ENCODE measurements at places on chromosomes 1 and 21.

- no peak for DNase-seq
Observed at GRCh38 chr1:111099289-111099688, 40.6 kb downstream of the DRAM2 start.

DNA sequence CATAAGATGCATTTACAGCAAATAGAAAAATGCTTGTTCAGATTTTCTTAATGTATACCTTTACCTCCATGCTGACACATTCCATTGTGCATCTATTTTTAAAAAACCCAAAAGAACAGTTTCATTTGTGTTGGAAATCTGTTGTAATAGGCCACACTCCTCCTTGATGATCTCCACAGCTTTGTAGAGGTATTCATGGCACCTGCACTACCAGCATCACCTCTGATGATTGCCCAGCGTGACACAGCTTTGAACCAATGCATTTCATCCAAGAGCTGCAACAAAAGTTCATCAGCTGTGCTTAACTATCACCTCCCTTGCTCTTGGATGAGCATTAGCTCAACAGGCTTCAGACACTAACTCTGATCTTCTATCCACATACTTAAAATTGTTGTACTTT is 8.2 kb downstream of the DYNLT5 start:
- no peak for DNase-seq

DNA sequence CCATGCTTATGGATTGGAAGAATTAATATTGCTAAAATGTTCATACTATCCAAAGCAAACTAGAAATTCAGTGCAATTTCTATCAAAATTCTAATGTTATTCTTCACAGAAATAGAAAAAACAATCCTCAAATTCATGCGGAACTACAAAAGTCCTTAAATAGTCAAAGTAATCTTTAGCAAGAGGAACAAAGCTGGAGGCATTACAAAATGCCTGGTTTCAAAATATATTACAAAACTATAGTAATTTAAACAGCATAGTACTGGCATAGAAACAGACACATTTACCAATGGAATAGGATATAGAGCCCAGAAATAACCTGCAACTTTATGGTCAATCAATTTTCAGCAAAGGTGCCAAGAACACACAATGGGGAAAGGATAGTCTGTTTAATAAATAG is 3.8 kb downstream of the CTSS start:
- DNase-seq: no peak

- DNase-seq: no peak
Observed at GRCh38 chr1:42003433-42003832, 84.7 kb upstream of the HIVEP3 start.

GRCh38 chr1:42777852-42778251 is 6.9 kb upstream of the TMEM269 start:
- no peak for DNase-seq

GRCh38 chr1:223810586-223810985 is 35.2 kb downstream of the TP53BP2 start:
- DNase-seq: no peak

DNA sequence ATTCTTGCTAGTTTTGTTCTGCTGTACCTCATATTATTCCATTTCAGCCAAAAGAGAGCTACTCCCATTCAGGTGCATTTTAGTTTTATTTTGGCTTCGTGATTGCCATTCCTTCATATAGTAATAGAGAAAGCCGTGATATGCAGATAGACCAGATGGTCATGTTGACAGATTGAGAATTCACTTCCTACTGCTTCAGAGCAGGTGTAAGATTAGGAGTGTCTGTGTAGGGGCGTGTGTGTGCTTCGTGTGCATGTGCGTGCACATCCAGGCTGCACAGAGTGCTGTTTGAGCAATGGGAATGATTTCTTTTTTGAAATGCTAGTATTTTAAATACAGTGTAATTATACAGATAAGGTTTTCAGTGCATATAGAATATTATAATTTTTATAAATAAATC is 10.3 kb downstream of the NFIA start:
- no peak for DNase-seq

DNA sequence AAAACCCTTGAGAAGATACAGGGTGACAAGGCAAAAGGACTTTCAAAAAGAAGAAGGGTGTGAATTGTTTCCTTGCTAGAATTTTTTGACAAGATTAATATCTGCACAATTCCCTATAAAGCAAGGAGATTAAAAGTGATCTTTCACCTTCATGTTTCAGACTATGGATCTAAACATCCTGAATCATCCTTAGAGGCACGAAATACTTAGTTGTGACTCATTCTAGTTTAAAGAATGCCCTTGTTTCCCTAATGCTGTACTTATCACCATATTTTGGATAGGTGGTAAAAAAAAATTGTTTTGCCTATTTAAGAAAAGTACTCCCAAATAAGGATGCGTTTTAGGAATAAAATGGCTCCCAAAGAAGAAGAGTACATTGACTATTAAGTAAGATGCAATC is 415.1 kb downstream of the LRRIQ3 start:
- DNase-seq: no peak

GRCh38 chr21:27372381-27372780 is 405.5 kb upstream of the ADAMTS5 start:
- no peak for DNase-seq

DNA sequence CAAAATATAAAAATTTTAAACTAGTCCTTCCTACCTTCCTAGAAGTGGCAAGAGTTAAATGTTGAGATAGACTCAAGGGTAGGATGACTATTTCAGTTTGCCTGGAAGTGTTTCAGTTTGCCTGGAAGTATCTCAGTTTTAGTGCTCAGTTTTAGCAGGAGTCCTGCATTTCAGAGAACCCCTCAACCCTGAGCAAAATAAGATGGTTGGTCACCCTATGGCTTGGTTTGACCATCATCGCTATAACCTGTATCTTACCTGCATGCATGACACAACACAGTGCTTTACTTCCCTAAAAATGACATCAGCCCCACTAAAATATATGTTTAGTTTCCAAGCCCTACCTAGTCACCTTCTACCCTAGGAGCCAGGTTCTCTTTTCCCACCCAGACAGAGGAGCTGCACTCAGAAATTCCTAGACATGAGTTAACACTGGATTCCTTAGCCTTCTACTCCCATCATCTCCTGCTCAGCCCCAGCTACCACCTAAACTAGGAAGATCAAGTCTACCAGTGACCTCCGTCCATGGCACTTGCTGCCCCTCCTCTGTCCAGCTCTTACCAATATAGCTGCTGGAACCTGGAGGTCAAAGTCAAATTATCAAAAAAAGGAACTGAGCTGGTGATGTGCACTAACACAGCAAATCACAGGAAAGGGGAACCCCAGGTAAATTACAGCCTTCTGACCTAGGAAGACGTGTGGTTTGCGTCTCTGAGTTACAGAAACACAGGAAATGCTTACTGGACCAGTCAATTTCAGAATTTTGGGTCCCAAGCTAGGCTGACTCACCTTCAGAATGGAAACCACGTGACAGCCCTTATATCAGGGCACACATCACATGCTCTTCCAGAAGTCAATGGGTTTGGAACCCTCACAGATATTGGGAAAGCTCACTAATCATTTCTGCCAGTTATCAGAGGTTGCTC is 2.2 kb upstream of the G0S2 start:
- DNase-seq: no peak

DNA sequence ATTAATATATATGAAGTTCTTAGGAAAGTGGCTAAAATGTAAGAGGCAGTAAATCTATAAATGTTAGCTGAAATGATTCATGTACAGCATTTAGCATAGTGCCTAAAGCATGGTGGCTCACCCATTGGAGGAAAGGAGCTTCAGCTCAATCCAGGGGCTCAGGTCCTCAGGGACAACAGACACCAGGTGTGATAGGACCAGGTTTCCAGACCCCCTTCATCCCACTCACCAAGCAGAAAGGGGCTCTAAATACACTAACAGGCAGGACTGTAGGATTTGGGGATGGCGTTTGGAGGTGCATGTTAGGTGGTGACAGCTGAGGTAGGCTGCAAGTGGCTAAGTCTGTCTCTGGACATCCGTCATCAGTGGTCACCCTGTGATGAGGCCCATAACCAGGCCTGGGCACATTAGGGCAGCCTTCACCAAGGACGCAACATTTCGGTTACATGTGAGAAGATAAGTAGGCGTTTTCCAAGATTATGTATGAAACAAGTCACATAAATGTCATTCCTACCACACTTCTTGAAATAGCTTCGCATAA is 233.1 kb downstream of the C1orf94 start:
- no peak for DNase-seq

DNA sequence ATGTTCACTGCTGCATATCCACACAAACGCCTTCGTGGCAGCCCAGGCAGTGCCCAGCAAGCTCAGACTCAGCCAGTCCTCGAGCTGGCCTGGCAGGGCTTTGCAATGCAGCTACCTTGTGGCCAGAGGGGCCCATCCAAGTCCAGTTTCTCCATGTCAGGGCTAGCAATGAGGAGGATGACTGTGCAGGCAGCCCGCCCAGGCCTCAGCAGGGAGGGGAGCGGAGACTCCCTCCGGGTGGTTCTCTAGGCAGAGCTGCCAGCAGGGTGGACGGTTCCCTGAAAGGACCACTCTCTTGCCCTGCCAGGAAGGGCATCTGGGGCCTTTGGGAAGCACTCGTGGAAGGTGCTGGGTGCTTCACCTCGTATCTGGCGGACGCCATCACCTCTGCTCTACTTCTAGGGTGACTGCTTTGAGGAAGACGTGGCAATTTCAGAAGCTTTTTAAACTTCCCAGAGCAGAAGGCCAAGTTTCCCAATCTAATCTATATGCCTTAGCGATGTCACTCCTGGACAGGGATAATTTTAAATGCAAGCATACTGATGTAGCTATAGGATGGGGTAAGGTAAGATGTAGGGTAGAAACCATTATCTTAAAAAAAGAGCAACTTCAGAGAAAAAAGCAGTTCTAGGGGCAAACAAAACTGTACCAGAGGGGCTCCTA is 56.2 kb downstream of the RUNX1 start:
- no peak for DNase-seq

GRCh38 chr1:38786040-38786436 is 73.5 kb downstream of the RRAGC start:
- no peak for DNase-seq

DNA sequence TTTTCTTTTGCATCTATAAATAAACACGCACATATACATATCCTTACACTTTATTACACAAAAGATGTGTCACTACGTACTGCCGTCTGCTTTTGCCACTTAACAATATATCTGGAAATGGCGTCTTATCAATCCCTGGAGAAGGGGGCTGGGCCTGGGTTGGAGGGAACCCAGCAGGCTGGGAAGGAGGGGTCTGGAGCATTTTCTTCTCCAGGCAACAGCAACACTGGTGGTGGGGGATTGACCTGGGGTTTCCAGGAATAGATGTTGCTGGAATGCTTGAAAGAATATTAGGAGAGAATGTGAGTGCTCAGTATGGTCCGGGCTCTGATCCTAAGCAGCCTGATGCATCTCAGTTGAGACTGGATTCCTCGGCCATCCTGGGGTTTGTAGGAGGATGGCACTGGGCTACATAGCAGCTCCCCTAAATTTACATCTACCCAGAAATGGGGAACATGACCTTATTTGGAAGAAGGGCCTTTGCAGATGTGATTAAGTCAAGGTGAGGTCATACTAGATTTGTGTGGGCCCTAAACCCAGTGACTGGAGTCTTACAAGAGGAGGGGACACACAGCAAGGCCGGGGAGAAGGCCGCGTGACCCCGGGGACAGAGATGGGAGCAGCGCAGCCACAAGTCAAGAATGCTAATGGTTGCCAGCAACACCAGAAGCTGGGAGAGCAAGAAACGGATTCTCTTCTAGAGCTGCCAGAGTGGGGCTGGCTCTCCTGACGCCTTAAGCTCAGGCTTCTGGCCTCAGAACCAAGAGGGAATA is 98.6 kb downstream of the SIK1 start:
- DNase-seq: no peak

GRCh38 chr21:42819861-42820615 is 59.3 kb downstream of the WDR4 start:
- DNase-seq: no peak

- no peak for DNase-seq
Observed at GRCh38 chr1:66495495-66495894, 38.5 kb upstream of the SGIP1 start.

GRCh38 chr1:115781851-115782250 is 13.3 kb upstream of the CASQ2 start:
- DNase-seq: no peak

GRCh38 chr1:237138551-237138950 is 96.6 kb downstream of the RYR2 start:
- no peak for DNase-seq

DNA sequence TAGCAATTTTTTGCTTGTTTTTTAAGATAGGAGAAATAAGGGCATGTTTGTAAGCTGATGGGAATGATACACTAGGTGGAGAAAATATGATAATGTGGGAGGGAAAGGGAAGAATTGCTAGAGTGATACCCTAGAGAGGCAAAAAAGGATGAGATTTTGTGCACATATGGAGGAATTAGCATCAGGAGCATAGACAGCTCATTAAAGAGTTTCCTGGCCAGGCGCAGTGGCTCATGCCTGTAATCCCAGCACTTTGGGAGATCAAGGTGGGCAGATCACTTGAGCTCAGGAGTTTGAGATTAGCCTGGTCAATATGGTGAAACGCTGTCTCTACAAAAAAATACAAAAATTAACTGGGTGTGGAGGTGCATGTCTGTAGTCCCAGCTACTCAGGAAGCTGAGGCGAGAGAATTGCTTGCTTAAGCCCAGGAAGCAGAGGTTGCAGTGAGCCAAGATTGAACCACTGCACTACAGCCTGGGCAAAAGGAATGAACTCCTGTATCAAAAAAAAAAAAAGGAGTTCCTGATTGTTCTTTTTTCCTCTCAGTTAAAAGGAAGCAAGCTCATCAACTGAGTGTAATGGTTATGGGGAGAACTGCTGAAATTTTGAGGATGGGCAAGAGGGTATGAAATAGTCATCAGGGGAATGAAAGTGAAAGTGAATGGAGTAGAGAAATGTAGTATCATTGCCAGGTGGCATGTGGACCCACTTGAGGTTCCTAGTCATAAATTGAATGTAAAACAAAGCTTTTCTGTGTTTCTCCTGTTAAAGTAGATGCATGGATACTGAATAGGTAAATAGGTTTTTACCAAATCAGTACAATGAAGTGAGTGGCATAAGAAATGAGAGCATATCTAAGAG is 35.5 kb downstream of the SH3GLB1 start:
- no peak for DNase-seq

DNA sequence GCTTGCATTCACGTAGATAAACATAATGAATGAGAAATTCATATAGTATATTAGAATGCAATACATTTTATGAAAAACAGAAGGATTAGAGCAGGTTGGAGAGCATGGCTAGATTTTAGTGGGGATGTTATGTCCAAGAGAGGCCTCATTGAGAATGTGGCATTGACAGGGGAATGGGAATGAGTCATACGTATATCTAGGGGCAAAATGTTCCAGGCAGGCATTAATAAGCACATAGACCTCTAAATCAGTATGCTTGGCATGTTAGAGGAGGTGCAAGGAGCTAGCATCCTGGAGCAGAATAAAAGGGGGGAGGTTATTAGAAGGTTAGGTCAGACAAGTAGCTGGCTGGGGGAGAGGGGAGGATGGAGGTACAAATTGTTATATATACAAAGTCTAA is 93.0 kb downstream of the USH2A start:
- DNase-seq: no peak

GRCh38 chr1:223776826-223777454 is 64.6 kb downstream of the CAPN2 start:
- DNase-seq: no peak

- DNase-seq: no peak
Observed at GRCh38 chr1:15974855-15975254, 1.0 kb downstream of the ZBTB17 start.

GRCh38 chr1:59046730-59047157 is 250.2 kb upstream of the FGGY start:
- no peak for DNase-seq

Measured in cortex of kidney (tissue), 1 donor.